ENCODE measurements at places on chromosomes 11 and 22.

DNA sequence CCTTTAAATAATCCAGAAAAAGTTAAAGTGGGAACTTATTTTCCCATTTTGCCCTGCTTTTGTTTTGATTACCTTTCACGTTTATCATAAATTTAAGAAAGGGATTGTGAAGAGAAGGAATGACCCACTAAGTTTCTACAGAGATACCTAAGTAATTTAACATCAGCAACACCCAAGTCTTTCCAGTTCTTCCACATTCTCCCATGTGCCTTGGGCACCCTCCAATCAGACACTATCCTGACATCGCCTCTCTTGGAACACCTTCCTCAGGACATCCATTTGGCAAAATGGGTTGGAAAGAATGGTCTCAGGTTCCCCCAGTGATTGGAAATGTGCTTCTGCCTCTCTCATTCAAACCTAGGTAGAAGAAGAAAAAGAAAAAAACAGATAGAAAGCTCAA is 6.3 kb downstream of the BBOX1 start:
- DNase-seq: no peak

GRCh38 chr11:79708319-79708932 is 267.6 kb upstream of the TENM4 start:
- no peak for DNase-seq

- no peak for DNase-seq
Measured at GRCh38 chr11:45001466-45002165, 50.9 kb upstream of the TP53I11 start.

DNA sequence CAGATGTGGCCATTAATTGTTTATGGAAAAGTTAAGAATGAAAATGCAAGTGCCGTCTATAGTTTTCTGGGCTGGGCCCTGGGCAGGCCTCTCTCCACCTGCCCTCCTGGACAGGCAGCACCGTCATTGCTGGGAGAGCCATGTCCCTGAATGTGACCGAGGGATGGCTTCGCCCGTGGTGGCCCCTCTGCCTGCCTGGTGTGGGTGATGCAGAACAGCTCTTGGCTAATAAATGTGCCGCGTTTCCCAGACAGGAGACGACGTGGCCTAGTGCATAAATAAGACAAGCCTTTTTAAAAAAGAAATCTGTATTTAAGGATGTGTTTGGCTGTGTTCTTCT is 407.3 kb downstream of the TBC1D22A start:
- DNase-seq: no peak

- no peak for DNase-seq
Measured at GRCh38 chr11:88849368-88849767, 216.4 kb downstream of the GRM5 start.

- DNase-seq: no peak
Measured at GRCh38 chr22:41217553-41218157, 12.5 kb downstream of the L3MBTL2 start.

DNA sequence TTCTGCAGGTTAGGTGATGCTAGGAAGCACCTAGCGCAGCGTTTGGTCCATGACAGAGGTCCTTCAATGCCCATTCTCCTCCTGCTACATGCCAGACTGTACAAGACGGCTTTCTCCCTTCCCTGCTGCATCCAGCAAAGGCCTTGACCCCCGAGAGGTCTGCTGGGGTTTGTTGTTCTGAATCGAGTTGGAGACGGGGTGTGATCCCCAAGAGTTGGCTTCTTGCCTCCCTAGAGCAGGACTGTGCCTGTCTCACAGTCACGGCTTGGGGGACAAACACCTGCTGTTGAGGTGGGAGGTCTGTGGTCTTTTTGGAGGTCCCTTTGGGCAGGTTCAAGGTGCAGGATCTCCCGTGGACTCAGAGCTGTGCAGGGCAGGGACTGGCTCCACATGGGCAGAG is 352.3 kb upstream of the B3GAT1 start:
- DNase-seq: no peak
